ENCODE measurements at places on chromosomes 1 and 21. TPM values are rescaled to one million over a fixed set of nuclear protein-coding genes. Genes with fewer than 3 reads are reported as not detected.

GRCh38 chr1:31426249-31426922 is 13.4 kb downstream of the SERINC2 start:
- peak; percentile 42 for DNase-seq

- DNase-seq, result no peak
Observed at GRCh38 chr21:44483288-44484237, 28.3 kb downstream of the LRRC3 start.

DNA sequence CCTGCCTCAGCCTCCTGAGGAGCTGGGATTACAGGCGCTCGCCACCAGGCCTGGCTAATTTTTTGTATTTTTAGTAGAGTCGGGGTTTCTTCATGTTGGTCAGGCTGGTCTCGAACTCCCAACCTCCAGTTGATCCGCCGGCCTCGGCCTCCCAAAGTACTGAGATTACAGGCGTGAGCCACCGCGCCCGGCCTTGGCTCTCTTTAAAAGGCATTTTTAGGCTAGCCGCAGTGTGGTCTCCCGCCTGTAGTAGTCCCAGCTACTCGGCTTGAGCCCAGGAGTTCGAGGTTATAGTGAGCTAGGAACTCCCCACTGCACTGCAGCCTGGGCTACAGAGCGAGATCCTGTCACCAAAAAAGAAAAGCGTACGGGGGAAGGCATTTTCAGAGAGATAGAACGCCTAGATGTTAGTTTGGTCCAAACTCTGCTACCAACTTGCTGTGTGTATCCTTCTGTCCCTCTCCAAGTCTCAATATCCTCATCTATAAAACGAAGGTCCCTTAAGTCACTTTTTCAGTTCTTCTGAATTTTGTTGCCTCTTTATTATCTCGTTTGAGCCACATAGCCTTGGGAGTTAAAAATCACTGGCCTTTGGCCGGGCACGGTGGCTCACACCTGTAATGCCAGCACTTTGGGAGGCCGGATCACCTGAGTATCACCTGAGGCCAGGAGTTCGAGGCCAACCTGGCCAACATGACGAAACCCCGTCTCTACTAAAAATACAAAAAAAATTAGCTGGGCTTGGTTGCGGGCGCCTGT is 734 bp downstream of the MED18 start:
- DNase-seq, result no peak

DNA sequence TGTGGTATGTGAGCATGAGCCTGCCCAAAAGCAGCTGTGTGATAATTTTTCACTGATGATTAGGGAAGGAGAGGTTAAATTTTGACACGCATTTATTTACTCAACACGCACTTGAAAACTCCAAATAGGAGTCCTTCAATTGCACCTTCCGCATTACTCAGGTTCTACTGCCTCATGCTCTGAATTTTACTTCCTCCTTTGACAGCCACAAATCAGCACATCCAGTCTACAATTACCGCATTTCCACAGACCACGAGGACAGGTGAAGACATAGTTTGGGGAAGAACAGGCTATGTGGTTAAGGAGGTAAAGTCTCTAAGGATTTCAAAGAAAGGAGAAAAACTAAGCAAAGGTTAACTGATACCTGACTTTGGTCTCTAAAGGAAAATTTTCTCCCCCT is 2.6 kb downstream of the CAPN8 start:
- no peak for DNase-seq

DNA sequence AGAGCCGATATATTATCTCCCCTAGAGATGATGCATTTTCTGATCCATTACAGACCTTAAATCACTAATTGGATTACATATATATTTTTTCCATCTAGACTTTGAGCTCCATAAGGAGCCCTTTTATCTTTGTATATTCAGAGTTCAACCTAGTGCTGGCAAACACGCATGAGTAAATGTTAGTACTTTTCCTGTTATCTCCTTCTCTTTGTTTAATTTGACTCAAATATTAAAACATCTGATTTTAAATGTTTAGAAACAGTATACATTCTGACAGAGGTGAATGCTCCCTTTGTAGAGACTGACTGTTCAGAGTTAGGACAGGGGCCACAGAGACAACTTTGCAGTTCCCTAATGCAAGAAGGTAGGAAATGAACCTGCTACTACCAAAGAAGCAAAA is 37.1 kb downstream of the EIF2B3 start:
- no peak for DNase-seq

DNA sequence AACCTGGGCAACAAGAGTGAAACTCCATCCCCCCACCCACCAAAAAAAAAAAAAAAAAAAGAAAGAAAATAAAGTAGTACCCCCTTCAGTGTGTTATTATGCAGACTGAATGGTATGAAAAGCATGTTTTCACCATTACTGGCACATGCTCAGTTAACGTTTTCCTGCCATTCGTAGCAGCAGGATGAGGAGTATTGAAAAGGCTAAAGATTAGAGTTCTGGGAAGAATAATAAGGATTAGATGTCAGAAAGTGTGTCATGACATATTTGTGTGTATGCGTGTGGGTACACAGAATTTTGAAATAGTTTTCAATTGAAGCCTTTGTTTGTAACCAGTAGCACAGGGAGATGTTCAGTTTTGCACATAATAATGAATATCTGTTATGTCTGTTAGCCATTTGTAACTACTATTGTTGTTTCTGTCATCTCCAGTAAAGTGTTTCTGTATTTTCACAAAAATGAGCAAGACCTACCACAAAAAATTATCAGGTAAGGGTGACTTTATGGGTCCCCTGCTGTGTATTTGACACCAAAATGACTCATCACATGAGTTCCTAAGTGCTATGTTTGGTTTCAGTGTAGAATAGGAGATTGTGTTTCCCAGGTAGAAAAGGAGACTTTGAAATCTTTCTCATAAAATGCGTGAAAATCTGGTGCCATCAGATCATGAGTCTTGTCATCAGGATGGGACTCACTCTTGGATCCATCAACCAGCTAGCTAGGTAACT is 358.9 kb downstream of the DISC1 start:
- no peak for DNase-seq

DNA sequence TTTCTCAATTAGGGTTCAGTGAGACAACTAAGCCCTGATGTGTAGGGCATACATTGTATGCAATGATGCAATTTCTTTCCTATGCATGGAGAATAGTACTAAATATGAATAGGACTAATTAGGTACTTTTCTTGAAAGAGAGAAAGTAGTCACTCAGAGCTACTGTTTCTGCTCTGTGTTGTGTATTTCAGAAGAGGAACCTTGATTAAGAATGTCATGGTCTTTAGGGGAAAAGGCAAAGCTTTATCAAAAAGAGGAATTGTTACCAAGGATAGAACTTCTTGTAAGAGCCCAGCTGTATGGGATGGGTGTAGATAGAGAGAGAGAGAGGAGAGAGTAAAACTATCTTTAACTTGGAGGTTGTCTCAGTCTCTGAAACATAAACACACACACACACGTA is 49.1 kb downstream of the HLX start:
- DNase-seq, result no peak

GRCh38 chr1:218171302-218171893 is 113.7 kb upstream of the RRP15 start:
- no peak for DNase-seq

DNA sequence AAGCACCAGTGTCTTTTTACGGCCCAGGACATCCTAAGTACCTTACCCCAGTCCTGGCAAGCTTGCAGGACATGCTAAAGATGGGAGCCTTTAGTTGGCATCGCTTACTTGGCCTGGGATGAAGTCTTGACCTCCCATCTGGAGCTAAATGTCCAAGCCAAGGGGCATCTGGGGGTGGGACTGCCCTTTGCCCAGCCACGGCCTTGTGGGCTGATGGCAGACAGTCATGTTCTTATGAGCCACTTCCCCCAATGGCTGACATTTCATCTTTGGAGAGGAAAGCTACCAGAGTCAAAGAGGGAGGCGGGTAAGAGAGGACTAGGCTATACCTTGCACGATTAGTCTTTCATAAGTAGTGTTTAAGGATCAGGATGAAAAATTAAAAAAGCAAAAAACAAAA is 32.2 kb downstream of the OPTC start:
- DNase-seq, result no peak

- no peak for DNase-seq
Observed at GRCh38 chr1:246537441-246537840, 28.6 kb downstream of the TFB2M start.

DNA sequence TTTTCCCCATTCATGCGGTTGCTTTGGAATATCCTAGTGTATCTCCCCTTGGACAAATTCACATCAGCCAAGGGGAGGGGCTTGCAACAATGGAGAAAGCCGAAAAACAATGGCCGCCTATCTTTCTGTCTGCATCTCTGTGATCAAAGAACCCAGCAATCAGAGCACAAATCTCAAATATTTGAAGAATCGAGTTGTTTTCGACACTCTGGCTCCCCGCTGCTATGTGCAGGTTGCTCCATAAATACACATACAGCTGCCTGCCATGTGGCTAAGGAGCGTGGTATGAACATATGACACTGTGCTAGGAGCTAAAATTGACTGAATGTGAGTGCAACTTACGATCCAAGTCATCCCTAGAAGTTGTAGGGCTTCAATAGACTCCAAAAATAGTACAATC is 8.5 kb downstream of the CFHR4 start:
- DNase-seq, result no peak

DNA sequence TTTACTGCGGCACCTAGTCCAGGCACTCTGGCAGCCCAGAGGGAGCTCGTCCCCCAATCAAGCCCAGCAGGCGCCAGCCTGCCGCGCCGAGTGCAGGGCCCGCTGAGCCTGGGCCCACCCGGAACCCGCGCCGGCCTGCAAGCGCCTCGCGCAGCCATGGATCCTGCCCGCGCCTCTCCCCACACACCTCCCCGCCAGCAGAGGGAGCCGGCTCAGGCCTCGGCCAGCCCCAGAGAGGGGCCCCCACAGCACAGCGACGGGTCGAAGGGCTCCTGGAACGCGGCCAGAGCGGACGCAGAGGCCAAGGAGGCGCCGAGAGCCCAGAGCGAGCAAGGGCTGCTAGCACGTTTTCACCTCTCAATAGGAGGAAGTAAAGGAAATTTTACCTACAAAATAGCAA is 767.0 kb downstream of the MRPL39 start:
- no peak for DNase-seq

DNA sequence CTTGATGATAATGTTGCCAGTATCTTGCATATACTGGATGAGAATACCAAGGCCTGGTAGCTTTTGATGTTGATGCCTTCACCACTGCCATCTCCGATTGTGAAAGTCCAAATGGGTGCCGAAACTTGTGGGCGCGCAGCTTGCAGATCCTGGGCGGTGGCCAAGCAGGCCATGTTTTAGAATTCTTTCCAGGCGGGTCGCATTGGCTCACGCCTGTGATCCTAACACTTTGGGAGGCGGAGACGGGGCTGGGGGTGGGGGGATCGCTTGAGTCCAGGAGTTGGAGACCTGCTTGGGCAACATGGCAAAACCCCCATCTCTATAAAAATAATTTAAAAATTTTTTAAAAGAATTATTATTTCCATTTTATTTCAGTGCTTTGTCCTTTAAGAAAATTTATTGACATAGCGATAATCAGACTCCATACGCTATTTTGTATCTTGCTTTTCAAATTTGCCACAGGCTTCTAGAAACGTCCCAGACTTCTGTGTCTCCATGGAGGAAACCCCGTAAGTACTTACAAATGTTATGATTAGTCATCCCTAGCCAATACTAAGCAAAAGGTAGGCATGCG is 592 bp upstream of the ZNF326 start:
- DNase-seq, result no peak

GRCh38 chr1:205434738-205435137 is 12.9 kb upstream of the LEMD1 start:
- DNase-seq, result no peak

GRCh38 chr1:166119471-166119965 is 47.3 kb downstream of the FAM78B start:
- no peak for DNase-seq

OR2T29 gene
- total RNA-seq, result not detected

ATP8B2 gene
- total RNA-seq, result 23.1 TPM

ABCG1 gene
- total RNA-seq, result 2.3 TPM

Measured in foreskin keratinocyte (primary cell).